ENCODE measurements at places on chromosomes 13 and 19.

DNA sequence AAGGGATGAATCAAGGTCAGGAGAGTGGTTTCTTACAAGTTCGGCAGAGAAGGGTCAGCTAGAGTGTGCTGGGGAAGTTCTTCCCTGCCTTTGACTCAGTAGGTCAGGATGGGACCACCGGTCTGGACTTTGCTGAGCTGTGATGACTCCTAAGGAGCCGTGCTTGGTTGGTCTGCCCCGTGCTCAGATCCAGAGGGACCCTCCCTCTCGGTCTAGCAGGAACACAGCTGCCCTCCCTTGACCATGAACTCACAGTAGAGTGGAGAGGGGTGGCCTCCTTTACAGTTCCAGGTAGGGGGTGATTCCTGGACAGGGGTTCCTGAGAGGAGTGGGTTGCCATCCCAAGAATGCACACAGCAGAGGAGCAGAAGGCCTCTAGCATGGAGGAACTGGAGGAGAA lies 4.3 kb downstream of the RPS19 start:
- no peak for DNase-seq

GRCh38 chr19:29878973-29879654 lies 62.9 kb upstream of the URI1 start:
- no peak for DNase-seq

DNA sequence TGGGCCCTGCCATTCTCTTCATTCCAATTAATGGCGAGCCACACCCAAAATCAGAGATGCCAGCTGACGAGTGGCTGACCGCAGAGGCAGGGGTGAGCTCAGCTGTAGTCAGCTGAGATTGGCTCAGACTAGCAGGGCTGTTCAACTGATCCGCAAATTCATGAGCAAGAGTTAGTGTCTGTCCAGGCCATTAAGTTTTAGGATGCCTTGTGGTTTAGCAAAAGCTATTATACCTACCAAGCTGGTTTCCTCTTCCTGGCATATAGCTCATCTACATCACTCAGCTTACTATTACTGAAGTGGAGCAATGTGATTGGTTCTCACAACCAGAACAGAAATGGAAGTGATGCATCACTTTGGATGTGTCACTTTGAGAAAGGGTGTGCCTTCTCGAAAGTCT lies 148.7 kb downstream of the NALCN start:
- DNase-seq = no peak

DNA sequence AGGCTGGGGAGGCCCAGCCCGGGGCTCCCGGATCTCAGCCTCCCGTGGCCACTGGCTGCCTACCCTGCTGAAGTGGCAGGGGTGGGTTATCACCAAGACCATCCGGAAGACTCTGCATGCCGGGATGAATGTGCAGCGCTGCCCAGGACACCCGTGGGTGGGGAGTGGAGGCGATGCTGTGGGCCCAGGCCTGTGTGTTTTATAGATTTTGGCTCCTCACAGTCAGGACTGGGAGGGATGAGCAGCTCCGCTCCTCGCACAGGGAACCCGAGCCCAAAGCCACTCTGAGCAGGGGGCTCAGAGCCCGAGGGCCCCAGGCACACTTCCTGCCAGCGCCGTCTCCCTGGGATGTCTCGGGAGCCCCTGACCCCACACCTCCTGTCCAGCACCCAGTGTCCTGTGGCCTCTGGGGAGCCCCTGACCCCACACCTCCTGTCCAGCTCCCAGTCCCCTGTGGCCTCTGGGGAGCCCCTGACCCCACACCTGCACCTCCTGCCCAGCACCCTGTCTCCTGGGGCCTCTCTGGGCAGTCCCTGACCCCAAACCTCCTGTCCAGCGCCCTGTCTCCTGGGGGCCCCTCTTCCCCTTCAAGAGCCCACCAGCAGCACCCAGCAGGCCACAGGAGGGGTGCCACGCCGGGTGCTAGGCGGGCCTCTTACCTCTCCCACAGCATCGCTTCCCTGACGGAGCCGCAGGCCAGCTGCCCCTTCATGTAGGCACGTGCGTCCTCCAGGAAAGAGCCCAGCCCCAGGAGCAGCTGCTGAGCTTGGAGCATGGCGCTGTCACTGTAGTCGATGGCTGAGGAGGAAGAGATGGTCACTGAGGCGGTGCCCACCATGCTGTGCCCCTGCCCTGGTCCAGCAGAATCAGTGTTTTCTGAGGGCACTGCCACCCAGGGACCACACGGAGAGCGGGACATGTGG lies 31.4 kb downstream of the NAXD start:
- DNase-seq = no peak

DNA sequence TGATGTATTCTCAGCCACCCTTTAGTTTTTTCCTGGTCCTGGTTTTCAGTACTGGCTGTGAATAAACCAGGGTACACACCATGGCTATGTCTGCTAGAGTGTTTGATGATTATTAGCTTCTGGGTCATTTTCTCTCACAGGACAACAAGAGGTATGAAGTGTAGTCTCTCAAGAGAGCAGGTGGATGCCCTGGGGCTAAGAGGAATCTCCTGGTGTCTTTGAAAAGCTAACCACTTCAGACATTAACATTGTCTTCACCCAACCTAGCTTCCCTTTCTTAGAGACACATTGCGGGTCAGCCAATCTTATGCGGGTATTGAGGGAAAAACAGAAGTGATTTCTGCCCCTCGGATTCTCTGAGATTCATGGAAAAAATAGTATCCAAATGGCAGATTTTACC lies 1.6 kb downstream of the ZNF730 start:
- DNase-seq = no peak

DNA sequence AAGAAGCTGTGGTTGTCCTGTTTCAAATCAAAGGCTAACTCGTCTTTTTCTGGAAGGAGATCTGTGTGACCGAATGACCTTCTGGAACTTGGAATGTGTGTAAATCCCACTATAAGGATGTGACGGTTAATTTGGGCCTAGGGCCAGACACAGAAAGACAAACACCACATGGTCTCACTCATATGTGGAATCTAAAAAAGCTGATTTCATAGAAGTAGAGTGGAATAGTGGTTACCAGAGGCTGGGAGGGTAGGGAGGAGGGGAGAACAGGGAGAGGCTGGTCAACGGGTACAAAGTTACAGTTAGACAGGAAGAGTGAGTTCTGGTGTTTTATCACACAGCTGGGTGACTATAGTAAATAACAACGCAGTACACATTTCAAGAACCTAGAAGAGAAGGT lies 39.3 kb upstream of the RGCC start:
- DNase-seq = no peak

DNA sequence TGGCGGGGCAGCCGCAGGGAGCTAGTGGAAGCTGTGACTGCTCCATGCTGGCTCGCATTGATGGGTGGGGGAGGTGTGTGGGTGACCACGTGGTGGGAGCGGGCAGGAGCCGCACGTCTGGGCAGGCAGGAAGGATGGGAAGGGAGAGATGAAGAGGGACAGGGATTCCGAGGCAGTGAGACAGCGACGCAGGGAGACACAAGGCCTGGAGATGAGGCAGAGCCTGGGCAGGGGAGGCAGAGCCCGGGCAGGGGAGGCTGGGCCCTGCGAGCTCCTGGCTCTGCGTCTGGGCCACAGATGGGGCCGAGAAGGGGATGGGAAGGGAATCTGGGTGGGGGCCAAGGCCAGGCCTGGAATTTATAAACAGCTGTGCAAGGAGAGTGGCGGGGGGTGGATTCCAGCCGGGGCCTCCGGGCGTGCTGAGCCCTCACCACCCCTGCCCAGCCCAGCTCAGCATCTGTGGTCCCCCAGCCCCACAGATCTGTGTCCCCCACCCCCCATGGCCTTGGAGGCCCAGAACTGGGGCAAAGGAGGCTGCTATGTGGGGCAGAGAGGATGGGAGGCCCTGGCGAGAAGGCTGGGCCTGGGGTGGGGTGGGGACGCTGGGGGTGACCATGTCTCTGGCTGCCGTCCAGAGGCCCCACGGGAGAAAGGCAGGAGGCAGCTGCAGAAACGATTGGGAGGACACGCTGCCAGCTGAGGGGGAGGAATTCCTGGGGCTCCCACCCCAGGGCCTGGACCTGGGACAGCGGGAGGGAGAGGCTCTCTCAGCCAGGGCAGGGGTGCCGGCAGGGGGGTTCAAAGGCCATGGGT lies 6.0 kb downstream of the EHD2 start:
- no peak for DNase-seq

GRCh38 chr19:33699754-33700407 lies 78.1 kb downstream of the CHST8 start:
- no peak for DNase-seq

- no peak for DNase-seq
Measured at GRCh38 chr19:6945733-6946132, 58.4 kb downstream of the ADGRE1 start.

- no peak for DNase-seq
Measured at GRCh38 chr19:16330368-16330801, 5.8 kb downstream of the KLF2 start.

- DNase-seq = no peak
Measured at GRCh38 chr13:19737844-19738557, 44.7 kb downstream of the PSPC1 start.

DNA sequence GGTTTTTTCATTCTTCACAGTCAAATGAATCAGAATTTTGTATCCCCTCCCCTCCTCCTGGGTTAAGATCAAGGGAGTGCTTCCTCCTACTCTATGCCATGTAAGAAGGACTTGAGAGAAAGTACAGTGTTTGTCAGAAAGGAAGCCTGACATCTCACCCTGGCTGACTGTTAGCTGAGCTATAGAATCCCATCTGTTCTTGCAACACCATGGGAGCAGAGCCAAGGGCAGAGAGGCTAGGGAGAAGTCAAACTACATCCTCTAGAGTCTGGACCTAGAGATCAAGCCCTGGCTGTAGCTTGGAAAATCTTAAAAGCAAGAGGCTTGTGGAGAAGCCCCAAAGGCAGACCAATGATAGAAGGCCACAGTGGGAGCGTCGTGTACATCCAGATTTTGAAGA lies 145.9 kb downstream of the OLFM4 start:
- DNase-seq = no peak

GRCh38 chr13:71115301-71115700 lies 751.7 kb downstream of the DACH1 start:
- DNase-seq = no peak

- no peak for DNase-seq
Measured at GRCh38 chr13:68234274-68234673, 1004.1 kb upstream of the PCDH9 start.

DNA sequence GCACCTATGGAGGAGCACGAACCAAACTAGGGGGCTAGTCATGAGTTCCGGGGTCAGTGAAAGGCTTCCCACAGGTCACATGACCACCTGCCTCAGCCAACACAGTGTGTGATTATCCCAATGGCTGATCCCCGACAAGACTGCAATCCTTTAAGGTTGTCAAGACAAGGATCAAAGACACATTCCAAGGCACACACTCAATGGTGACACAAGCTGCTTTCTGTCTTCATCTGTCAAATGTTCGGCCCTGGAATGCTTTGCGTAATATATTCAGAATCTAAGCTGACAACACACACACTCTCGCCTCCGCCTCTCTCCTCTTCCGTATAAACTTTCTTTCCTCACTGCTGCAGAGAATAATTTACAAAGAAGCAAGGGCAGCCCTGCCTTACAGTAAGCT lies 11.7 kb downstream of the RANBP3 start:
- no peak for DNase-seq

- DNase-seq = no peak
Measured at GRCh38 chr19:10112895-10113591, 1.6 kb downstream of the P2RY11 start.

- no peak for DNase-seq
Measured at GRCh38 chr13:76764916-76765315, 121.3 kb downstream of the KCTD12 start.

GRCh38 chr13:52779103-52779502 lies 39.5 kb upstream of the CNMD start:
- no peak for DNase-seq

DNA sequence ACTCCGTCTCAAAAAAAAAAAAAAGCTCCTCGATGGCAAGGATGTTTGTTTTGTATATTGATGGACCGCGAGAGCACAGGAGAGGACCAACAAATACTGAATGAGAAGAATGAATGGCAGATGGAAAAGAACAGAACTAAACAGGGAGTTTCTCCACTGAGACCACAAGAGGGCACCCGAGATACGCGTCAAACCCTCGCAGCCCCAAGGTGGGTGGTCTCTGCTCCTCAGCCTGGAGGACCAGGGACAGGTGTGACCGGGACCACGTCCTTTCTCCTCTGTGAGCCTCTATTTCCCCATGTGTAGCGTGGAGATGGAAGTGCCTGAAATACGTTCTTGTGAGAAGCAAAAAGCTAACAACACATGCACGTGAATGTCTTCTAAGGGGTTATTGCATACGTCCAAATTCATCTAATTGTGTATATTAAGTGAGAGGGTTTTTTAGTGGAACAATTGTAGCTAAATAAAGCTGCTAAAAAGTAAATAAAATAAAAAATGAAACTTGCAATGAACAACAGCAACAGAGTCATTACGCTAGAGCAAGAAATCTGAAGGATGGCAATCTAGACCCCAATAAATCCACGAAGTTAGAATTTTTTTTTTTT lies 8.3 kb upstream of the CDC42EP5 start:
- no peak for DNase-seq

GRCh38 chr13:77397636-77398035 lies 70.7 kb upstream of the MYCBP2 start:
- DNase-seq = no peak
